SK-N-SH (cell line): ENCODE measurements at places on chromosomes 6 and 20. TPM values are rescaled to one million over a fixed set of nuclear protein-coding genes. Genes with fewer than 3 reads are reported as not detected.

Gene RAB32
- 36.9 and 39.6 TPM in 2 replicates for polyA plus RNA-seq

Gene EYA4
- polyA plus RNA-seq, result 0.08 and 0.18 TPM in 2 replicates

Gene LY6G6C
- 0.08 TPM in 1 of 2 replicates, not detected in the other for polyA plus RNA-seq

Gene DNAH8
- polyA plus RNA-seq, result under 0.01 TPM in 1 of 2 replicates, not detected in the other

Gene OR12D3
- not detected in 2 replicates for polyA plus RNA-seq

Gene PLCG1
- 81.4 and 81.9 TPM in 2 replicates for polyA plus RNA-seq

Gene XKR7
- 0.02 and 0.10 TPM in 2 replicates for polyA plus RNA-seq

DNA sequence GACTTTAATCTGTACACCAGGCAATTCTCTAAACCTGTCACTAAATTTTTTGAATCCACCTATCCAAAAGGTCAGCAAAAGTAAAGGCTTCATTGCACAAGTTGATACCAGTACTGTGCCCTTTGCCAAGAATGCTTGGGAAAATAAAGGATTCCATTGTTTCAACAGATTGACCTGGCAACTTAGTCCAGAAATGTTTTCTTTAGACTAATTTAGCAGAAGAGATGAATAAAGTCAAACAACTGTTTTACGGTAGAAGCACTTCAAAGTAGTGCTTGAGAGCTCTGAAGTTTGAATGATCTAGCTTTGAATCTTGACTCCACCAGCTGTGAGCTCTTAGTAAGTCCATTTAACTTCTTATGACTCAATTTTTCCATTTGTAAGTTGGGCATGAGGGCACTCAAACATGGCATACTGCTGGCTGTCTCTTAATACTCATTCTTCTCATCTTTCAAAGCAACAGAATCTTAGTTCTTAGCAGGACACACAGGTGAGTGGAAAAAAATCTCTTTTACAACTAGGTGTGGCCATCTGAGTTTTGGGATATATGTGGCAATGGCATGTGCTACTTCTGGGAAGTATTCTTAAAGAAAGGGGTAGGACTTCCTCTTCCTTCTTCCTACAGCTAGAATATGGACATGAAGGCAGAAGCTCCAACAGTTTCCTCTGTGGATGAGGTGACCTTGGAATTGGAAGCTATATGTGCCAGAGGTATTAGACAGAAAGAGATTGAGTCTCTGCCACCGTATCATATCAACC lies 55.9 kb upstream of the LOC128125822 start:
- no peaks in the 10 kb centered on the region for H3K36me3 ChIP-seq
- no peaks in the 10 kb centered on the region for H3K4me1 ChIP-seq
- H3K27me3 ChIP-seq, result no peaks in the 10 kb centered on the region
- H3K4me3 ChIP-seq, result no peak overlapping the region
- H3K27ac ChIP-seq, result no peak overlapping the region

DNA sequence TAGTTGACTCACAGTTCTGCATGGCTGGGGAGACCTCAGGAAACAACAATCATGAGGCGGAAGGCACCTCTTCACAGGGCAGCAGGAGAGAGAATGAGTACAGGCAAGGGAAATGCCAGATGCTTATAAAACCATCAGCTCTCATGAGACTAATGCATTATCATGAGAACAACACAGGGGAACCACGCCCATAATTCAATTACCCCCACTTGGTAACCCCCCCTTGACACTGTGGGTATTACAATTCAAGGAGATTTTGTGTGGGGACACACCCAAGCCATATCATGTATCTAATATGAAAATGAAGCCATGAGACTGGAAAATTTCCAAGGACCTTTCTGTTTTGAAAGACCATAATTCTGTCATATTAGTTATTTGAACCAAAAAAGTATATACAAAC lies 342.4 kb upstream of the PLCB4 start:
- H3K36me3 ChIP-seq, result peaks cover 21% of the 10 kb centered on the region
- DNase-seq, result no peak
- no peak overlapping the region for H3K4me3 ChIP-seq
- H3K27ac ChIP-seq, result no peak overlapping the region
- H3K27me3 ChIP-seq, result no peaks in the 10 kb centered on the region

- DNase-seq, result no peak
- peak within 1 kb of the TSS; percentile 77 for H3K27ac ChIP-seq
- H3K27me3 ChIP-seq, result no peaks in the 10 kb centered on the region
- peak within 1 kb of the TSS; percentile 88 for H3K4me3 ChIP-seq
- no peaks in the 10 kb centered on the region for H3K36me3 ChIP-seq
Measured at GRCh38 chr20:33662172-33662571, at the start of gene C20orf144. Gene C20orf144 (plus strand): TSS chr20:33662327. CDS start chr20:33662346, 19 bp downstream.

- no peaks in the 10 kb centered on the region for H3K36me3 ChIP-seq
- H3K4me1 ChIP-seq, result no peaks in the 10 kb centered on the region
- no peak for DNase-seq
- no peak overlapping the region for H3K4me3 ChIP-seq
- peak overlapping the region; percentile 89 for H3K27ac ChIP-seq
- H3K27me3 ChIP-seq, result no peaks in the 10 kb centered on the region
Measured at GRCh38 chr6:16909658-16910360, 148.5 kb upstream of the ATXN1 start.

DNA sequence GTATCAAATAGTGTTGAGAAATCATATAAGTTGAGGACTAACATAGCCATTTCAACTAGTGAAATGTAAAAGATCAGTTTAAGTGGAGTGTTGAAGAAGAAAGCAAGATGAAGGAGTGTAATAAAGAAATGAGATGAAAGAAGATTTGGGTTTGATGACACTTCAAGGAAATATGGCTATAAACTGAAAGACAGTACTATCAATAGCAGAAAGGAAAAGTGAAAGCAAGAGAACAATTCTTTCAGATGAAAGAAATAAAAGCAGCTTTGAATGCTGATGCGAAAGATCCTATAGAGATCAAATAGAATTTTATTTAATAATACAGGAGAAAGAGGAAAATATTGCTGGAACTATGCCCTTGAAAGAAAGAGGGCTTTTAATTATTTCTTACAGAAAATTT lies 92.8 kb upstream of the PRSS16 start:
- no peaks in the 10 kb centered on the region; the same call in 1 of the 2 replicates for H3K4me1 ChIP-seq
- H3K27ac ChIP-seq, result no peak overlapping the region
- H3K4me3 ChIP-seq, result no peak overlapping the region
- H3K27me3 ChIP-seq, result no peaks in the 10 kb centered on the region
- DNase-seq, result no peak

GRCh38 chr6:33456156-33456555 lies 1.8 kb downstream of the ZBTB9 start:
- H3K4me1 ChIP-seq, result peaks cover 21% of the 10 kb centered on the region; the same call in 1 of the 2 replicates
- no peak overlapping the region for H3K4me3 ChIP-seq
- H3K27ac ChIP-seq, result no peak overlapping the region

GRCh38 chr6:24960991-24961475 lies 25.3 kb upstream of the RIPOR2 start:
- no peaks in the 10 kb centered on the region for H3K36me3 ChIP-seq
- H3K4me3 ChIP-seq, result no peak overlapping the region
- no peak for DNase-seq
- H3K27ac ChIP-seq, result no peak overlapping the region
- no peaks in the 10 kb centered on the region; the same call in 1 of the 2 replicates for H3K4me1 ChIP-seq
- H3K27me3 ChIP-seq, result no peaks in the 10 kb centered on the region

GRCh38 chr6:25640891-25641290 lies 11.1 kb upstream of the SCGN start:
- no peak for DNase-seq
- no peak overlapping the region for H3K27ac ChIP-seq
- no peaks in the 10 kb centered on the region for H3K36me3 ChIP-seq
- no peaks in the 10 kb centered on the region; the same call in 1 of the 2 replicates for H3K27me3 ChIP-seq
- no peak overlapping the region for H3K4me3 ChIP-seq
- no peaks in the 10 kb centered on the region for H3K4me1 ChIP-seq

DNA sequence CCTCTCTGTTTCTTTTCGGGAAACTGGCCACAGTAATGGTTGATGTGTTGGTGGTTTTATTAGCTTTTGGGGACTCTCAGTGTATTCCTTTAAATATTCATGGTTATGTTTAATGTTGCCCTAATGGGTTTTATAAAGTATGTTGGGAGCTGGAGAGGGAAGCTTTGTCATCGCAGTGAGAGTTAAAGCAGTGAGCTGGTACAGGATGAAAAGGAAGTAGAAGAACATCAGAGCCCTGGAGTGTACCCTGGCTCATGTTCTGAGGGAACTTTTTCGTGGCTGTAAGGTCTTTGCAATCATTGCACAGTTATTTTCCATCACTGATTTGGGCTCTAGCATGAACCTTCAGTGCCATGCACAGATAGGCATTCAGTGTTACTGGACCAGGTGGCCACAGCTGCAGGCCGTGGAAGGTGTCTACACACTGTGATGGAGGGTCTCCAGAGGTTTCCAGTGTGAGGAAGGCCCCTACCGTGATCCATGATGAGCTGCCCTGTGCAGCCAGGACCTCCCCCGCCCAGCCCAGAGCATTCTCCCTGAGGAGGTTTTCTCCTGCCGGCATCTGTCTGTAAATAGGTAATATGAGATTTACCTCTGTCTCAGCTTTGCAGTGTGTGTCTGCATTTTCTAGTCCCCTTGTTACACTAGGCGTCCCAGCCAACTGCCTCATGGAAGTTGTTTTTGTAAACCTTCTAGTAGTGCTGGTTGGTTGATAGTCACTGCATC lies 22.4 kb upstream of the TMEM217 start:
- H3K4me3 ChIP-seq, result no peak overlapping the region
- H3K27ac ChIP-seq, result no peak overlapping the region
- no peaks in the 10 kb centered on the region for H3K27me3 ChIP-seq
- no peaks in the 10 kb centered on the region; the same call in 1 of the 2 replicates for H3K4me1 ChIP-seq
